ENCODE measurements at places on chromosomes 11 and 22.

- DNase-seq = no peak
Observed at GRCh38 chr11:116033931-116034553, 529.8 kb upstream of the CADM1 start.

GRCh38 chr22:27107386-27107785 is 450.0 kb downstream of the MIAT start:
- DNase-seq = no peak

DNA sequence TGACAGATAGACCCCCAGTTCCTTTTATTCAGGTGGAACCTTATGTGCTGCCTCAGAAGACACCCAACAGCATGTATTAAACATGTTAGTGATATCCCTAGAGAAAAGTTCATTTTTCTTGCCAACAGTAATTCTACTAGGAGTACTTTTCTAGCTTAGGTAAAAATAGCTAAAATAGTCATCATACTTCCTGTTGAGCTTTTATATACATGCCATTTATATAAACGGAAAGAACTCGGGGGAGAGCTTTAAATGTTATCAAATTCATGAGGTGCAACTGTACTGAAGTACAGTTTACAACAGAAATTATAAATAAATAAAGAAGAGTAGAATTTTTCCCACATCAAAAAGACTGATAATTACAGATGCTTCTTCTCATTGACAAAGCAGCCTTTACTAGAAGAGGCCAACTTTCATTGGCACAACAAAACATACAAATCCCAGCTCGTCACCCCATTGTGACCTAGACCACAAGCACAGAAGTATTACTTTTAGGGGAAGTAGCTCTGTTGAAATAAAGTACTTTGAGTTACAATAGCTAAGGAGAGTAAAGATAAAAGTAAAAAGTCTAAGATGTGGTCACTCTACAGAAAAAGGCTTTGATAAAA is 59.1 kb upstream of the POU2AF2 start:
- no peak for DNase-seq

- DNase-seq = no peak
Observed at GRCh38 chr11:78061921-78062311, 1.7 kb upstream of the THRSP start.

DNA sequence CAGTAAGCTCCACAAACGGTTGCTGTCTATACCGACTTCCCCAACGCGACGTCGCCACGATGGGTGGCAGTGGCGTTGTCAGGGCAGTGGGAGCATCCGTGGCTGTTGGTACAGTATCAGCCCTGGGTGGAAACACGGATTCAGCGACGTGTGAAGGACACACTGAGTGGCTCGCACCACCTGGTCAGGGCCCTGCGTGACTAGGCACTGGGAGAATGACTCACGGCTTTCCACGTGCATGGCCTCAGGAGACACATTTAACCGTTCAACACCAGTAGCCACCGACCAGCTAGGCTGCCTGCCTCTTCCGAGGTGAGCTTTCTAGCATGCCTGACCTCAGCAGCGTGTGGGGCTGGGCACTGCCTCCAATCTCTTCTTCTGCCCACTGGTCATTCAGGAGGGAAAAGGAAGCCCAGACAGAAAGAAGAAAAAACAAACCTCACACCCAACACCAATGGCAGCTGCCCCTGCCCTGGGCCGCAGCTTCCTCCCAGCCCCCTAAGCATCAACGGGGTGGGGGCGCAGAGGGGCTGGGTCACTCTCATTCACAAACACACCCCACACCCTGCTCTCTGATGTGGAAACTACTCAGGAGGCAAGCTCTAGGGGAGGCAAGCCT is 59.0 kb downstream of the MYH9 start:
- DNase-seq = no peak

GRCh38 chr22:32336771-32337424 is 20.8 kb upstream of the RFPL3 start:
- no peak for DNase-seq

DNA sequence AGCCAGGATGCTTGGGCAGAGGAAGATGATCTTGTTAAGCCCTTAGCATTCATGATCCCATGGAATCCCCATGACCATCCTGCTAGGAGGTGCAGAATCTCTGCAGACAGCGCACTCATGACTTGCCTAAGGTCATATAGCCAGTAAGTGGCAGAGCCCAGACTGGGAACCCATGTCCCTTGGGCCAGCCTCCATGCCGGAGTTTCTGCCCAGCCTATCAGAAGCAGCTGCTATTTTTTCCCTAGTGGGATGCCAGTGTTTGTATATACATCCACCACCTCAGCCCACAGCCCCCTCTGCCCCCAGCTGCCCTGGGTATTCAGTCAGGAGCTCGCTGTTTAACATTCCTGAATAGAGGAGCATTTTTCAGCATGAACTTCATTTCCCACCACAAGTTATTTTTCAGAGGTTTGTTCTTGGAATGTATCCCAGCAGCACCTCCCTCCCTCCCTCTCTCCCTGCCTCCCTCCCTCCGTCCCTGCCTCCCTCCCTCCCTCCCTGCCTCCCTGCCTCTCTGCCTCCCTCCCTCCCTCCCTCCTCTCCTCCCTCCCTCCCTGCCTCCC is 34.4 kb upstream of the SUSD2 start:
- DNase-seq = no peak

GRCh38 chr22:48974443-48975315 is 853.0 kb downstream of the BRD1 start:
- DNase-seq = no peak

- no peak for DNase-seq
Observed at GRCh38 chr22:29846290-29846689, 8.2 kb upstream of the ASCC2 start.

GRCh38 chr11:100684101-100685065 is 2.7 kb upstream of the ARHGAP42 start:
- DNase-seq = peak; percentile 27

DNA sequence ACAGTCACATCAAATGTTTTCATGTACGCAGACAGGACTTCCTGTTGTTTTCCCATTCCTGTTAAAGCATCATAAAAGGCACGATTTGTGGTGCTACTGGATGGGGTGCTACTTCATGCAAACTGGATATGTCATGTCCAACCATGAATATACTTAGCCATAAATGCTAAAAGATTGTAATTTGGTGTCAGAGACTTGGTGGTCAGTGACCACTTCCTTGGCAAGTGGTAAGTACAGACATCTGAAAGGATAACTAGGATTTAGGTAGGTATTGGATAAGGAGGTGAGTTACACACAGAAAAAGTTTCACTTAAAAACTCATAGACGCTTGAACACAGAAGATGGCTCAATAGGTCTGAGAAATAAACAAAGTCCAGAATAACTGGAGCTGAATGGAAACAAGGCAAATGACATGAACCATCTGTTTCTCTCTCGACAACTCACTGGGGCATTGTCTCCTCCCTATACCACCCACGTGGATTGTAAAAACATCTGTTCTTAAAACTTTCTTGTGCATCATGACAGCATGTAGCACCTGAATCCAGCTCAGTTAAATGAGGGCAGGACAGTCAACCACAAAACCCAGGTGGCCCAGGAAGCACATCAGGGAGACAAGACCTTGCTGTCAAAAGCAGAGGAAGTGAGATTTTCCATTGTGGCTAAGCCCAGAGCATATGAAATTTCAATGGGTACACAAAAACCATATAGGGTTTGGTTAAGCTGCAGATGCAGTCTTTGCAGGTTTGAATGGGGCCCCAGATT is 22.1 kb upstream of the IGLL5 start:
- DNase-seq = no peak

DNA sequence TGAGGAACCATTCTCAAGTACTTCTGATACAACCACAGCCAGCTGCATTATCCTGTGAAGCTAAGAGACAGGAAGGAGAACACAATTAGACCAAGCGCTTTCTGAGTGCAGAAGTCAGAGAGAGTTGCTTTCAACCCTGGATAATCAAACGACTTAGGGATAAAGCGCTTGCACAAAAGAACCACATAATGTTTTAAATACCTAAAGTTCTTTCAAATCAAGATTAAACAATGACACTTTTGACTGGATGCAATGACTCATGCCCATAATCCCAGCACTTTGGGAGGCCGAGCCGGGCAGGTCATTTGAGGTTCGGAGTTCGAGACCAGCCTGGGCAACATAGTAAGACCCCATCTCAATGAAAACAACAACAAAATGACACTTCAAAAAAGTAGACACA is 145.1 kb downstream of the SWAP70 start:
- no peak for DNase-seq

GRCh38 chr11:118343981-118344515 is at the start of gene CD3G:
Gene CD3G, plus strand, starts transcription at chr11:118344344. Its CDS starts 80 bp downstream, at chr11:118344424.
- DNase-seq = no peak

DNA sequence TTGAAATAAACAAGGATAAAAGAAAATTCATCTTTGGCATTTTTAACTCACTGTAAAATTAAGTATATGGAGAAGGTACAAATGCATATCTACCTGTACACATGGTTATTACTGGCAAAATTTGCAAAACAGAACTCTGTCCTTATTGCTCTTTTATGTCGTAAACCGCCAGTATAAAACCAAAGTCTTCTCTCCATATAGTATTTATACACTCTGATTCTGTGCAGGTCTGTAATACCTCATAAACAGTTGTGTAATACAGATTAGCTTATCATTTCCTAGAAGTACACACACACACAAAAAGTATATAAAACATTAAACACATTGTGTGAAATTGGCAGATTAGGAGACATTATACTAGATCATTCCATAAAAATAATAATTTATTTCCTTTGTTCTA is 406.6 kb upstream of the ANO3 start:
- DNase-seq = no peak

DNA sequence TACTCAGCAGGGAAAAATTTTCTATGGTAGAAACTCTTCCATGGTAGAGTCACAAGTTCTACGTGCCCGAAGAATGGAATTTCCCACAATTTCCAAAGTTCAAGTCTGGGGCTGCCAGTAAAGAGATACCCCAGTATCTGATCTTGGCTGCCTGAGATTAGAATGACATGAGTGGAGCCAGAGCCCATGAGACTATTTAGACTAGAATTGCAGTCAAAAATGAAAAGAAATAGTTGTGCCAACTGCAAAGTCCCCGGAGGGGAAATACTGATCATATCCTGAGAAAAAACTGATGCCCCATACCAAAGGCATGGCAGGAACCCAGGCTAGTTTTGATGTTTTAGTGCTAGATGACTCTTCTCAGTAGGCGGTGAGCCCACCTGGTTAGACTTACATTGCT is 11.2 kb downstream of the MAJIN start:
- DNase-seq = no peak

DNA sequence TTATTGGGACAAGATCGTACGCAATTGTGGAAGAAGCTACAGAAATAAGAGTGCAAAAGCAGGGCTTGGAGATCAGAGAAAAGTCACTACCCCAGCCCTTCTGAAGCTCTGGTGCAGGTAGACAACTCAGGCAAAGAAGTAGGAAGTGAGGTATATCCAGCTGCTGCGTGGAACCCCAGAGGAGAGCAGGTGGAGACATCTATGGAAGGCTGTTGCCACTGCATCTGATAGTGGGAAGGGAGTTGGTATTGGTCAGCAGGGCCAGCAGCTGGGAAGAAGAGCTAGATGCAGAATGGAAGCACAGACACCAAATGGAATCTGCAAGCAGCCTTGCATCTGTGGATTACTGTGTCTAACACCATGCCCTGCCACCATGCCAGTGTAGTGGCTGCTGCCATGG is 165.1 kb downstream of the WNT11 start:
- DNase-seq = no peak

GRCh38 chr11:6219359-6219758 is 14.0 kb downstream of the C11orf42 start:
- no peak for DNase-seq

- no peak for DNase-seq
Observed at GRCh38 chr11:128190312-128190711, 397.0 kb downstream of the ETS1 start.

- no peak for DNase-seq
Observed at GRCh38 chr22:49923445-49923844, 5.0 kb downstream of the CRELD2 start.

DNA sequence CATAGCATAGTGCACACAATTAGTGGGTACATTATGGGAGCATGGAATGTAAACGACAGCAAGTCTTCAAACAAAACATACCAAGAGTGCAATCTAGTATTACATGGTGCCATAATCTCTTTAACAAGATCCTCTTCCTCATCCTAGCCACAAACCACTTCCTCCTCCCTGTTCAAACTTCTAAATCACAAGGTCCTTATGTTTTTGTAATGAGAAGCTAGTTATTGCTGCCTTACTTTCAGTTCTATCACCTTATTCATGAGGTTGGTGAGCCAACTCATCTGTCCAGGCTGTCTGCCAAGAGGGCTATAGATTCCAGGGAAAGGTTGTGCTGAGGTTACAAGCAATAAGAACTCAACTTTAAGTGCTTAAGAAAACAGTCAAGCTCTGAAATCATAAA is 195.4 kb upstream of the ARHGAP20 start:
- peak; percentile 37 for DNase-seq

- no peak for DNase-seq
Observed at GRCh38 chr11:27926981-27927481, 180.9 kb downstream of the KIF18A start.

- DNase-seq = peak; percentile 34
Observed at GRCh38 chr11:40235841-40236240, 1223.6 kb downstream of the LRRC4C start.

DNA sequence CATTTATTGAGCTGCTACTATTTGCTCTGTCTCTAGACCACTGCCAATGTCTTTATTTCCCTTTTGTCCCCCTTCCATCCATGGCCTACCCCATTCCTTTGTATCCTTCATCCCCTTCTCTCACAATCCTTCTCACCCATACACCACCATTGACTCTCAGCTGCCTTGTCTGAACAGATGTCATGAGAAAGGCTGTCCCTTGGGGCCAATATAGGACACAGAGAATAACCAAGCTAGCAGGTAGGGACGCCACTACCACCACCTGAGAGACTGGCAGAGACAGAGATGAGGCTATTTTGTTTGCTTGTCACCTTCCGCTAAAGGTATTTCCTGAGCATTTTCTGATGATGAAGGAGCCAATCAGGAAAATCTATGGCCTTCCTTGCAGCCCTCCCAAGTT is 138.9 kb downstream of the CD44 start:
- no peak for DNase-seq

GRCh38 chr11:75305993-75306392 is 45.5 kb downstream of the ARRB1 start:
- no peak for DNase-seq

DNA sequence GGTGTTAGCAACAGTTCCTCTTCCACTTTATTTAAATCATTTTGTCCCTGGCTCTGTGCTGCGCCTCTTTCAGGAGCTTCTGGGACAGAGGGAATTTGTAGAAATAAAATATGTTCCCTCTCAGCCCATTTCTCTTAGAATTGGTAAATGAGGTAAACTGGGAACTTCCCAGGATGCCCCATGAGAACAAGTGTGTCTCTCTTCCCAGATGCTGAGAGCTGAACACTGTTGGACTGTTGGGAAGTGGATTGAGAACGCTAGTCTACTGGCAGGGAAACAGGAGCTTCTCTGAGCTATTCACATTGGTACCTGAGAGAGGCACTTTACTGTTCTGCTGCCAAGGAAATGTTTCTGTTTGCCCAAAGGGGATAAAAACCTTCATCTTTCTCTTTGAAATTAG is 4.0 kb downstream of the CRY2 start:
- DNase-seq = no peak

GRCh38 chr22:20238536-20238900 is 29.6 kb downstream of the RTN4R start:
- DNase-seq = no peak
